HepG2 (cell line): ENCODE measurements at places on chromosomes 2 and 18. TPM values are rescaled to one million over a fixed set of nuclear protein-coding genes. Genes with fewer than 3 reads are reported as not detected.

GRCh38 chr18:2337552-2338141 lies 233.7 kb downstream of the METTL4 start:
- no peaks in the 10 kb centered on the region for H3K4me1 ChIP-seq
- no peaks in the 10 kb centered on the region for H3K27me3 ChIP-seq
- no peaks in the 10 kb centered on the region for H3K36me3 ChIP-seq
- no peak overlapping the region for H3K27ac ChIP-seq

DNA sequence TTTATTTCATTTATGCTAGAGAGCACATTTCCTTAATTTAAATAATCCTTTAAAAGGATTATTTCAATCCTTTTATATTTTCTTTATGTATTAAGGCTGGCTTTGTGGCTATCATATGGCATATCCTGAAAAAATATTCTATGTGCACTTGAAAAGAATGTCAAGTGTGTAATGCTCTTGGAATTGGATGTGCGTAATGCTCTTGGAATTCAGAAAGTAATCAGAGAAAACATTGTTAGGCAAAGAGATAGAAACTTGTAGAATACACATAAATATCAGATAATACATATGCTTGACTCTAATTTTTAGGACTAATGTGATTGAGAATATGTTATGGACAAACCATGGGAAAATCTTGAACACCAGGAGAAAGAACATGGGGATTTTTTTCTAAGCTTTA lies 197.5 kb upstream of the COL3A1 start:
- no peaks in the 10 kb centered on the region for H3K36me3 ChIP-seq
- H3K27me3 ChIP-seq = no peaks in the 10 kb centered on the region
- no peak for DNase-seq
- H3K4me3 ChIP-seq = no peak overlapping the region
- no peak overlapping the region for H3K27ac ChIP-seq

The ERFE gene
- not detected in 2 replicates for total RNA-seq

DNA sequence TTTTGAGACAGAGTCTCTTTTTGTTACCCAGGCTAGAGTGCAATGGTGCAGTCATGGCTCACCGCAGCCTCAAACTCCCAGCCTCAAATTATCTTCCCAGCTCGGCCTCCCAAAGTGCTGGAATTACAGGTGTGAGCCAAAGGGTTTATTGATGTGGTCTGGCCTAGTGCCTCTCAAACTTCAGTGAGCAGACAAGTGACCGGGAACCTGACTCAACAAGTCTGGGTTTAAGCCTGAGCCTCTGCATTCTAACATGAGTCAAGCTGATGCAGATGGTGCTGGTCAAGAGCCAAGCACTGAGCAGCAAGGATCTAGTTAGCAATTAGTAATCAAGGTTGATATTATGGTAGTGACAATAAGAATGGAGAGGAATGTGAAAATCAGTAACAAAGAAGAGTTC lies 21.3 kb downstream of the CDK15 start:
- H3K4me3 ChIP-seq = no peak overlapping the region
- DNase-seq = no peak
- H3K36me3 ChIP-seq = no peaks in the 10 kb centered on the region
- no peaks in the 10 kb centered on the region for H3K4me1 ChIP-seq
- H3K27me3 ChIP-seq = no peaks in the 10 kb centered on the region

The CNDP1 gene
- not detected in 2 replicates for total RNA-seq

DNA sequence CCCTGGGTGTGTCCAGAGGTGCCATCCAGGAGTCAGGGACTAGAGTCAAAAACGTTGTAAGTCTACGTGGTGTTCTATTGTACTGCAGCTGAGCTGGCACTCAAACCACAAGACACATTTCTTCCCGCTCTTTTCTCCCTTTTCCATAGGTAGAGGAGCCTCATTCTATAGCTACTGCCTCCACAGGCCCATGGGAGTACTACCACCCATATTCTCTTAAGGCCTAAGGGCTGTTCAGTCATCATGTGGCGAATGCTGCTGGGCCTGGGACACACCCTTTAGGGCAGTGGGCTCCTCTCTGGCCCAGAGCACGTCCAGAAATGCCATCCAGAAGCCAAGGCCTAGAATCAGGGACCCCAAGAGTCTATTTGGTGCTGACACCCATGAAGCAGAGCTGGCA lies 1271.7 kb downstream of the CNTNAP5 start:
- H3K4me1 ChIP-seq = no peaks in the 10 kb centered on the region
- DNase-seq = no peak
- H3K36me3 ChIP-seq = no peaks in the 10 kb centered on the region
- no peak overlapping the region for H3K4me3 ChIP-seq
- no peaks in the 10 kb centered on the region for H3K27me3 ChIP-seq

The DSEL gene
- total RNA-seq = 0.06 and 0.11 TPM in 2 replicates
